Cardiac fibroblast (primary cell): ENCODE measurements at places on chromosomes 3 and 15.
A peak's percentile ranks its signal among the peaks of the same experiment; 100 is the strongest.

DNA sequence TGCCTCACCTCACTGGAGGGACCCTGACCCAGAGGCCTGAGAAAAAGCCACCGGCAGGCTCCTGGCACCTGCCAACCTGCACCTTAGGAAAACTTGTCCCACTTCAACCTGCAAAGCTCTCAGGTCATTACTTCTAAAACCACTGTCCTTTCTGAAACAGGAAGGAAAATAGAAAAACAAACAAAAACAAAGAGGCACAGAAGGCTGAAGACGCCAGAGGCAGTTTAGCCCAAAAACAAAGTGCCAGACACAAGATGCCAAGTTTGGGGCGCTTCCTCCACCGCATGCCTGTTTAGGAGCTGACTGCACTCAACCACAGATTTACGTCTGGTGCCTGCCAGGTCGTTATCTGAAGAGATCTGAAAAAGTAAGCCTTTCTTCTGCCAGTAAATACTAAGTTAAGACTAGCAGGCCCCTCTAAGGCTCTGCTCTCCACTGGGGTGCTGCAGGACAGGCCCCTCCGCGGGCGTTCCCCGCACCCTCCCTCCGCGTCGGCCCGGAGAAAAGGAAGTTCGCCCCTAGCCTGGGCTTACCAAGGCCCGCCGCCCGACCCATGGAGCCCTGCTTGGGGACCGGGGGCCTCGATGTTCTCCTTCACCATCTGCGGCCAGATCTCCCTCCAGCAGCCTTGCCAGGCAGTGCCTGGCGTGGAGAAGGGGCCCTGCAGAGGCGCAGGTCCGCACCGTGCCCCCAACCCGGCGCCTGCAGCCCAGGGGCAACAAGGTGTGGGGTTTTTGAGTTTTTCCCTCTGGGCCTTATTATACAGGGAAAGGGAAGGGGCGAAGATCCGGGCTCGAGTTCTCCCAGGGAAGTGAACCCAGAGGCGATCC lies 1.3 kb downstream of the GOLGA8A start:
- no peak for DNase-seq

DNA sequence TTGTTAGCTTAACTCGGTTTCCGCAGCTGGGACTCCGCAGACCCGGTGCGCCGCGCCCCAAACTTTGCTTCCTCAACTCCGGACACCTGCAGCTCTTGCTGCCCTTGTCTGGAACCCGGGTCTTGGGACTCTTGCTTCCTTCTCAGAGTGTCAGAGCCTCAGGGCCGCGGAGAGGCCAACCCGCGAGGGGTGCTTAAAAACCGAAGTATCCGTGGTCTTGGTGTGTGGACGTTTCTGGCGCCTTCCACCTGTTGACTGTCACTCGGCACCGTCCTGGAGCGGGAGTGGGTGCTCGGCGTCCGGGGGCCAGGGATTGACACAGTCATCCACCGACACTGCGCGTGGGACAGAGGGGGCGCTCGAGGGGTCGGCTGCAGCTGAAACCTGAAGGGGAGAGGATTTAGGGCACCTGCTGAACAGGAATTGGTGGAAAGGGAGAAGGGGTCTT lies 386 bp downstream of the SQOR start:
- DNase-seq = peak; percentile 21

DNA sequence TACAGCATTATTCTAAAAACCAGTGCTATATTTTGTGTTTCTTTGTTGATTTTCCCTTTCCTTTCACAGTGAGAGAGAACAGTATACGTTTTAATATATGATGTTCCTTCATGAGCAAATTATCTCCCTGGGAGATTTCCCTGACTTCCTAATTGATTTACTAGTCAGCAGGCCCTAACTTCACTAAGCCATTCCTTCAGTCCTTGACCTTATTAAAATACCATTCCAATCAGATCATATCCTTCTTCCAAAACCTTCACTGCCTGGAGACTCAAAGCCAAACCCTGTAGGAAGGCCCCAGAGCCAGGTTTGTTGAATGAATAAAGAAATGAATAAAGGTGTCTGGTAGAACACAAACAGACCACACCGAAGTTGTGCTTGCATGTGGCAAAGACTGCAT lies 43.8 kb upstream of the ARHGEF3 start:
- DNase-seq = no peak

DNA sequence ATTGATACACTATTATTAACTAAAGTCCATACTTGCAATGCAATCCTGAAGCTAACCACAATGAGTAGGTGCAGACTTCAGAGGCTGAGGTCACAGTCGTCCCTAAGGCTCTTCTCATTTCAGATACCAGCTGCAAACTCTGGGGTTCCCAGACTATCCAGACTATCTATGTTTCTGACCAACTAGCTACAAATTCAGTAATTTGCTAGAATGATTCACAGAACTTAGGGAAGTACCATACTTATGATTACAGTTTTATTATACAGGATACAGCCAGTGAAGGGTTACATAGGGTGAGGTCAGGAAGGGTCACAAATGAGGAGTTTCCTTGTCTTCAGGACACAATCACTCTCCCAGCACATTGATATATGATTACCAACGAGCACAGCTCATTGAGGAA lies 36.5 kb downstream of the PPM1L start:
- DNase-seq = no peak

GRCh38 chr15:38707802-38708671 lies 143.4 kb upstream of the RASGRP1 start:
- peak; percentile 78 for DNase-seq

GRCh38 chr3:191680989-191681597 lies 220.1 kb downstream of the PYDC2 start:
- DNase-seq = no peak

DNA sequence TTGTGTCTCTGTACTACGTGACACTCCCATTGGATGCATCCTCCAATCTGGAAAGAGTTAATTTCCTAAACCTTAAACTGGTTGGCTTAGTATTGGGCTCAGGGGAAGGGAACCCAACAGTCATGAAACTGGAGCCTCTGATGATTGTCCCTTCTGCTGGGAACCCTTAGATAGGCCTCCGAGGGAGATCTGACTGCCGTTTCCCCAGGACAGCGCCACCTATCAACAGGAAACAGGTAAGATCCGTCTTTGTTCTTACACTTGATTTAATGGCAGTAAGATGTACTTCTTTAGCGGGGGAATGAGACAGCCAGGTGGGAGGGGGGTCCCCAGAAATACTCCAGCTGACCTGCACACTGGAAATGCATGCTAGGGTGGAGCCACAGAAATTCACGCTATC lies 1749.6 kb downstream of the SI start:
- no peak for DNase-seq

- no peak for DNase-seq
These were observed 59.7 kb downstream of the ITPR1 start for GRCh38 chr3:4552811-4553210.

GRCh38 chr15:43100971-43101370 lies 4.9 kb downstream of the UBR1 start:
- no peak for DNase-seq

DNA sequence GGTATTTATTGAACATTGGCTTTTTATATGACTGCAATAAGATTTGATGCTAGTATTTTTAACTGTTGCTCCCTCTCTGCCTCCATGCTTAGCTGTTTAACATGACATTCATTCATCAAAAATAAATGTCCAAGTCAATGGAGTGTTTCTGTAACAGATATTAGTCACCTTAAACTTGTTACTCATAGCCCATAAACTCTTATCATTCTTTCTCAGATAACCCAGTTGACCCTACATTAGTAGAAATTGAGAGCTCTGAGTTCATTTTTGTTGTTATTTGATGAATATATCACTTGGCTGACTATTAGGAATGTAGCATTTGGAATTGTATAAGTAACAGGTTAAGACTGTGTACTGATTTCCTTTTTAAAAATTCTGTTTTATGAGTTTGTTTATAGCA lies 201.1 kb downstream of the UBE2E2 start:
- no peak for DNase-seq

GRCh38 chr15:66402761-66403284 lies 16.1 kb downstream of the MAP2K1 start:
- no peak for DNase-seq

- DNase-seq = no peak
These were observed 20.6 kb upstream of the TRANK1 start for GRCh38 chr3:36965440-36965839.

- no peak for DNase-seq
These were observed 80.9 kb downstream of the FRMD4B start for GRCh38 chr3:69305011-69305410.

- DNase-seq = no peak
These were observed 29.8 kb downstream of the ZNF592 start for GRCh38 chr15:84778194-84778593.
